ENCODE measurements at places on chromosomes 3 and 15.

GRCh38 chr3:34268032-34268709, 469.7 kb downstream of the PDCD6IP start:
- DNase-seq = no peak

DNA sequence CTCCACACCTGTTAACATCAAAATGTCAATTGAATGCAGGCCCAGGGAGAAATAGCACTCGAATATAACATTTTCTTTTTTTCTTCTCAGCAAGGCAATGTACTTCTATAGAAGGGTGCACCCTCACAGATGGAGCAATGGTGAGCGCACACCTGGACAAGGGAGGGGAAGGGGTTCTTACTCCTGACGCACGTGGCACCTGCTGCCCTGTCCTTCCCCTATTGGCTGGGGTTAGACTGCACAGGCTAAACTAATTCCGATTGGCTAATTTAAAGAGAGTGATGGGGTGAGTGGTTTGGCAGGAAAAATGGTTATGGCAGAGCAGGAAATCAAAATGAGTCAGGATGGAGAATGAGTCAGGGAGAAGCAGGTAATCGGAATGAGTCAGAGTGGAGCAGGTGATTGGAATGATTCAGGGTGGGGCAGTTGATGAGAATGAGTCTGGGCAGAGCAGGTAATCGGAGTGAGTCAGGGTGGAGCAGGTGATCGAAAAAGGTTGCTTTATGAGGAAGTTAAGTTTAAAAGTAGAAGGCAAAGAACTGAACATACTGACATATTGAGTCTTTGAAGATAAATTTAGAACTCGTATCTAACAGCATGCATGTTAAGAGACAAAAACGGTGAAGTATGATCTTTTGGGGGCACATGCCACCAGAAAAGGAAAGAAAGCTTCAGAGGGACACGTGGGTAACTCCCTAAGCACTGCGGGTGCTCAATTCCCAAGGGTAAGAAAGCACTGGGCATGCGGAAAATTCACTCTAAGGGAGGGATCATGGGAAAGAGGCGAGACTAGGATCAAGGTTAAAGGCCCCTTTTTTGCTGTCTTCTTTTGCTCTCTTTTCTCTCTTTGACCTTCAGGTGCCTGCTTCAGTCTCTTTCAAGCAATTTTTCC, 72.9 kb upstream of the GALNT15 start:
- DNase-seq = no peak

DNA sequence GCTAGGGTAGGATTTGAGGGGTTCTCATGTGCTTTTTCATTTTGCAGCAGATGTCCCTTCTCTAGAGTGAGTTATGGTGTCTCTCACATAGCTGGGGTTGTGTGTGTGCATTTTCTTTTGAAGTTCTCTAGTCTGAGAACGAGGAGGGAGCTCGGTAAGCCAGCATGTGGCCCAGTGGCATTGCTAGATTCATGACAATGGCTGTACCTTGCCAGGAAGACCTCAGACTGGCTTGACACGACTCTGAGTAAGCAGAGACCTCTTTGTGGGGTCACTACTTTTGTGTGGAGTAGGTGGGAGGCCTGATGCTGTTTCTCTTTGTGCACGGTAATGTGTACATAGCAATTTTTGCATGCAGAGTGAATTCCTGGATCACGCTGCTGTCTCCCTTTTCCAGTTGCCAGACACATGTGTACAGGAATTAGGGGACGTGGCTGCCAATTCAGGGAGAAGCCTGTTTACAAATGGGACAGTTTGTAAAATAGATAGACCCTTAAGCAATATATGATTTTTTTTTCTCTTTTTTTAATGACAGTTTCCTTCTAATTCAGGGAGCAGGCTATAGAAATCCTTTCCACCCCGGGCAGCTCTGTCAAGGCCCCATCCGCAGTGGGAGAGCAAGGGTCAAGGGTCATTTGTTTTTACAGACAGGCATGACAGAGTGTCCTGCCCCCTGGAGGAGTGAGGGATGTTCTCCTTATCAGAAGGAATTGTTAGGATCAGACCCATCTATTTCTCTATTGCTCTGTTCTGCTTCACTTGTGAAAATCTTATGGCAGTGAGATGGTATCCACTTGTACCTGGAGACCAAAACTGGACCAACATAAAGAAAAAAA, 4.6 kb downstream of the CACNA1D start:
- DNase-seq = no peak

DNA sequence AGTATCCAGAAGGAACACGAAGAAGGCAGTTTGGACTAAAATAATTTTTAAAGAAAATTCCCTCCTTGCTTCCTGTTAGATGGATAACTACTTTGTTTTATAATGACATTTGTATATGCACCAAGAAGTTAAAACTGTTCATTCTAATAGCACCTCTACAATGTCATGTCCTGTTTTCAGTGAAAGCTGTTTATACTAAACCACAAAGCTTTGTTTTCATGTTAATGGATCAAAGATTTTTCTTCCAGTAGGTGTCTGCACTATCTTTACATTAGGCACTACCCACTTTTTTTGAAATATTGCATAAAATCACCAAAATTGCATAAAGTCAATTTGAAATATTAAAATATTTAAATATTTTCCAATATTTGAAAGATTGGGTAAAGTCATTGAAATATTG, 10.1 kb downstream of the RARRES1 start:
- no peak for DNase-seq

GRCh38 chr3:119338754-119339153, 44.6 kb downstream of the ARHGAP31 start:
- DNase-seq = no peak

- DNase-seq = no peak
Observed at GRCh38 chr3:147365196-147366115, 40.9 kb downstream of the ZIC4 start.

GRCh38 chr3:96488708-96489107, 325.7 kb upstream of the EPHA6 start:
- DNase-seq = no peak

GRCh38 chr3:143970773-143971358, 757 bp upstream of the DIPK2A start:
- DNase-seq = peak; percentile 66

- DNase-seq = no peak
Observed at GRCh38 chr3:5210926-5211325, 23.4 kb downstream of the EDEM1 start.

DNA sequence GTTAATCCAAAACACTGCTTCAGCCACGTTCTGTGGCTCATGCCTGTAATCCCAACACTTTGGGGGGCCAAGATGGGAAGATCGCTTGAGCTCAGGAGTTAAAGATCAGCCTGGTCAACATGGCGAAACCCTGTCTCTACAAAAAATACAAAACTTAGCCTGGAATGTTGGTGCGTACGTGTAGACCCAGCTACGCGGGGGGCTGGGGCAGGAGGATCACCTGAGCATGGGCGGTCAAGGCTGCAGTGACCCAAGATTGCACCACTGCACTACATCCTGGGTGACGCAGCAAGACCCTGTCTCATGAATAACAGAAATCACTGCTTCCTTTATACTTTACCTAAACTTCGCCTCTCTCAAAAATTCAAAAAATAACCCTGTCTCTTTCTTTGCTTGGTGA, 1325.0 kb upstream of the CADM2 start:
- DNase-seq = no peak

DNA sequence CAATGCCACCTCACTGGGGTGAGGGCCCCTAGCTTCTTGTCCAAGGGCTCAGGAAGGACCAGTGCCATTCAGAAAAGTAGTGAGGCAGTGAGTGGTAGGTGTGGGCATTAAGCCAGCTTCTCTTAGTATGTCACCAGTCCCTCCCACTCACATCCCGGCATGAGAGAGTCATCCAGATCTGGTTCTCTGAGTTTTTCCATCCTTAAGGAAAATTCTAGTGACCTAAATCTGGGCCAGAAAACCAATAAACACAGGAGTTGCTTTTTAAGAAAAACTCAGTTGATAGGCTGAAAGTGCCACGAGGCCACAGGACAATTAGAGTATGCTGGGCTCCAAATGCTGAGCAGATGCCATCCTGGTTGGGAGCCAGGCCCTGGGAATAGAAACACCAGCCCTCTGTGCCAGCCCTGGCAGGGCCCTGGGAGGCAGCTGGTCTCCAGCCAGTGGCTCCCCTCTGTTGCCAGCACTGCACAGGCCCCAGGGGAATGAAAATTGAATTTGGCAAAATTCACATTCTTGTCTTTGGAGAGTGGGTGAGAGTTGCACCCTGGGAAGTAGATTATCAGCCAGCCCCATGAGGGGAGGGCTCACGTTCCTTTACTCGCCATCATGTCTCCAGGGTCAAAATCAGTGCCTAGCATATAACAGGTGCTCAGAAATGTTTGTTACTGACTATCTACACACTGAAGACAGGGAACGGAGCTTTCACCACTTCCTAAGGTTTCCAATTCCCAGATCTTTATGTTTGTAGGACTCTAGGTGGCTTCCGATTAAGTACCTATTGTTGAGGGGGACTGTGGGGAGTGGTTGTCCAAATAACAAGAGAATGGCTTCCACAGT, 52.8 kb downstream of the FAM43A start:
- peak; percentile 61 for DNase-seq

- no peak for DNase-seq
Observed at GRCh38 chr3:61146010-61146890, 105.0 kb downstream of the FHIT start.

GRCh38 chr15:56587686-56588085, 122.7 kb upstream of the MNS1 start:
- DNase-seq = no peak

DNA sequence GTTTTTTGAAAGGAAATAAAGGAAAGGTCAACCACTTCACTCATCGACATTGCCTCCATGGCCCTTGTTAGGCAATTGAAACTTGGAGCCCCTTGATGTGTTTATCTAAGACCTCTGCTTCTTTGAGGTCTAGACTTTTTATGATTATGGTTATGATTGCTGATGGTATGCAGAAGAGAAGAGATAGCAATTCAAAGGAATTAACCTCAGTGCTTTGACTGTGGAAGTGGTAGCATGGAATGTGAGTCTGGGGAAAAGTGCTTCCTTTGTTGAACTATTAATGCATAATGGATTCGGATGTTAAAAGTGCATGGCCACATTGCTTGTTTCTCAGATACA, 46.1 kb downstream of the FNDC3B start:
- DNase-seq = no peak

- no peak for DNase-seq
Observed at GRCh38 chr15:33064878-33065277, 129.6 kb downstream of the FMN1 start.

DNA sequence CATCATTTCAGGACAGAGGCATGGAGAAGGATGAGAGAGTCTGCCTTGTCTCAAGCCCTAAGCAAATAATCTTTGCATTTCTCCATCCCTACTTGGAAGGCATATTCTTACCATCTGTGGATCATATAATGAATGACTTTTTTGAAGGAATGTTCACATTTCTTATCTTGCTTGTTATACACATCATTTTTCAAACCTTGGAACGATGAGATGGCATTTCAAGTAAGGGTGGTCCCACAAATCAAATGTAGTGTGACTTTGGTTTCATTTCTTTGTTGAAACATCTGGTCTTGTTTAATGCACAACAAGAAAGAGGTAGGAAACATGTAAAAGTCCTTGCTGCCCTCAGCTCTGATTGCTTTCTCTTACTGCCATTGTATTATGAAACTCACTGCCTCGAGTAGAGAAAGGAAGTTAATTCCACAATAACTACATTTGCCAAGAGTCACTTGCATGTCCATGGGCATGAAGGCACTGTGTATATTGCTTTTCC, 32.1 kb downstream of the RBMS3 start:
- no peak for DNase-seq

DNA sequence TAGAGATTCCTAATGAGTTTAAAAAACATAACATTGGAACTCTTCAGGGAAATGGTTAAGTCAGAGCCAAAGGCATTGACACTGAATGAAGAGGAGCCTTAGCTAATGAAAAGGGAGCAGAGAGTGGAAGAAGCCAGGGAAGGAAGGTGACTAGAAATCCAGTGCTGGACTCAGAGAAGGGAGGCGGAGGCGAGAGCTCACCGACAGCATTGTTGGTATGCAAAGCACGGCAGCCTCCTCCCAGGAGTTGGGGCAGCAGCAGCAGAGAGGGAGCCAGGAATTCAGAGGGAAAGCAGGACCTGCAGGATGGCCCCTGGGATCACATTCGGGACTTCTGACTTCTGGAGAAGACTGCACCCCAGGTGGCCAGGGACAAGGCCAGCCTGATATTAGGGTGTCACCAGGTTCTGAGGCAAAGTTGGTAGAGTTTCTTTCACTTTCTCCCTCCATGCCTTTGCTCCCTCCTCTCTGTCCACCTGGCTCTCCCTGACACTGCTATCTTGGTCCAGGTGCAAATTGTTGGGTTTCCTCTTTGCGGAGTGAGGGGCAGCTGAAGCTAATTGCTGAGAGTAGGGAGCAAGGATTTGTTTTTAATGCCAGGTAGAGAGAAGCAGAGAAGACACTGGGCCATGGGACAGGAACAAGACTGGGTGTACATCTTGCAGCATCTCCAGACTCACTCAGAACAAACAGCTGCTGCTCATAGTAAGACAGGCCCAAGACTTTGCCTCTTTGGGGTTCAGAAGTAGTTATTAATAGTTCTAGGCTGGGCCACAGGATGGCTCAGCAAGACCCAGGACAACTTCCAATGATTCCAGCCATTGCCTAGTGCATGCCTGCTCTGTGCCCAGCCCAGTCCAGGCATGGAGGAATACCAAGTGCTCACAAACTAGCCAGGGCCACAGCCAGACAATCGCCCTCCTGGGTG, 157.9 kb downstream of the TLE3 start:
- no peak for DNase-seq

DNA sequence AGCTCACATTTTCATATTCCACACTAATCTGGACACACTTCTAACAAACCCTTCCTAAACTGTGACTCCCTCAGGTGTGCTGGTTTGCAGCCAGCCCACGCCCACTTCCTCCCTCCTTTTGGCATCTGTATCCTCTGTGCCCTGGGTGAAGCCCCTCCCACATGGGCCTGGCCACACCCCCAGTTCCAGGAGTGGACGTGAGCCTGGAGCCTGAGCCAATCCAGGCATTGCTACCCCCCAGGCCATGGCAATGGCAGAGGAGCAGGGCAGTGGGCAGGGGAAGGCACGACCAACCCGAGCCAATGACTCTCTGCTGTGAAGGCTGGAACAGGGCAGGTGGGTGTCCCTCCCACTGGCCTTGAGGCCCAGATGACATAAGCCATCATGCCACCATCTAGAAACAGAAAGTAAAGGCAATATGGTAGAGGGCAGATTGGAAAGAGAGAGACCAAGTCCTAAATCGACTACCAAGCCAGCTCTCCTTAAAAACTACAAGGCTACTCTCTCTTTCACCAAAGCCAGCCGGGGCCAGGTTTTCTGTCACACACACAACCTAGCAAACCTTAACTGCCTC, 18.6 kb downstream of the FAM174B start:
- peak; percentile 75 for DNase-seq

- DNase-seq = no peak
Observed at GRCh38 chr3:180306691-180307090, 270.0 kb upstream of the PEX5L start.

- peak; percentile 8 for DNase-seq
Observed at GRCh38 chr3:107598926-107599771, 76.4 kb downstream of the BBX start.

GRCh38 chr3:123785602-123786001, 98.5 kb downstream of the MYLK start:
- DNase-seq = no peak

DNA sequence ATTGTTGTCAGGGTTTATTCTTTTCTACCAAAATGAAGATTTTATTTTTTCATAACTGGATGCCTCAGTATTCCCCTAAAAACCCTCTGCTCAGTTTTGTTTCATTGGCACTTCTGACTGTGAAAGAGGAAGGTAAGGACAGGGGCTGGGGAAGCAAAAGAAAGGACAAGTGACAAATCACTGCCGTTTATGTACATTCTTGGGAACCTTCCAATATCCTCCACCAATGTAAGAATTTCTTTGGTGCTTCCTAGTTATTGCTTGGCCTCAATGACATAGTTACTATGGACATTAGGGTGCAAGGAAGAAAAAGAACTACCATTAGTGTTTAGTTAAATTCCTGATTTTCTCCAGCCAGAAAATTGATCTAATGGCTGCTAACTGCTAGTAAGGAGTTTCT, 131.0 kb upstream of the C15orf61 start:
- DNase-seq = no peak

Measured in BE2C (cell line).